ENCODE measurements at places on chromosomes 7 and 10.

DNA sequence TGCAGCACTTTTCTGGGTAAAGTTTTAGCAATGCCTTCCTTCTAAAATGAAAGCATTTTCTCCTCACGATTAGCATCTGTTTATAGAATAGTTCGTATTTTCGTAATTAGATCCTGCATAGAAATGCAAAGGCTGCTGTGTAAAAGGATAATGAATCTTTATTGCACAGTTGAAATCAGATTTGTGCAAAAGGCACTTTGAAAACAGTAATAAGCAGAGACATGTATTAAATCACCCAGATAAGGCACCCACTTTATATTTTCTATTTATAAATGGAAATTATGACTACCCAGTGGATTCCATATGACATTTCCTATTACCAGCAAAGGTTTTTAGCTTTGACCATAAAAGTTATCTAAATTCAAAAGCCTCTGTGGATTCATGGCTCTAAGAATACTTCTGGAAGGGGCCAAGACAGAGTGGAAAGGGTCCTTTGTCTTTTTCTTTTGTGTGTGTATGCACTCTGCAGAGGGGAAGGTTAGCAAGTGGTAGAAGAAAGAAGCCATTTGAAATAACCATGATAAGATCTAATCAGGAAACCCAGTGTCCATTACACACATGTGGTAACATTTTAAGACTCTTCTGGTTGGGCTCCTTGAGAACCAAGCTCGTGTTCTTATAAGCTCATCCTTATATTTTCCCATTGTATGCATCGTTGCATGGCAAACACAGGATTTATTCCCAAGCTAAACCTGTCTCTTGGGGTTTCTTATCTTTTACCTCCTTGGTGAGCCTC is 612.1 kb downstream of the AUTS2 start:
- DNase-seq, result no peak

- no peak for DNase-seq
Measured at GRCh38 chr7:32051128-32051527, 19.1 kb downstream of the PDE1C start.

GRCh38 chr7:135753616-135754413 is 5.2 kb upstream of the FAM180A start:
- DNase-seq, result no peak

GRCh38 chr10:80701706-80702105 is 164.0 kb downstream of the SH2D4B start:
- no peak for DNase-seq

GRCh38 chr10:73910764-73911552 is at the start of gene PLAU:
PLAU (plus strand) TSS chr10:73911132; CDS start chr10:73911556, 424 bp downstream.
- no peak for DNase-seq

DNA sequence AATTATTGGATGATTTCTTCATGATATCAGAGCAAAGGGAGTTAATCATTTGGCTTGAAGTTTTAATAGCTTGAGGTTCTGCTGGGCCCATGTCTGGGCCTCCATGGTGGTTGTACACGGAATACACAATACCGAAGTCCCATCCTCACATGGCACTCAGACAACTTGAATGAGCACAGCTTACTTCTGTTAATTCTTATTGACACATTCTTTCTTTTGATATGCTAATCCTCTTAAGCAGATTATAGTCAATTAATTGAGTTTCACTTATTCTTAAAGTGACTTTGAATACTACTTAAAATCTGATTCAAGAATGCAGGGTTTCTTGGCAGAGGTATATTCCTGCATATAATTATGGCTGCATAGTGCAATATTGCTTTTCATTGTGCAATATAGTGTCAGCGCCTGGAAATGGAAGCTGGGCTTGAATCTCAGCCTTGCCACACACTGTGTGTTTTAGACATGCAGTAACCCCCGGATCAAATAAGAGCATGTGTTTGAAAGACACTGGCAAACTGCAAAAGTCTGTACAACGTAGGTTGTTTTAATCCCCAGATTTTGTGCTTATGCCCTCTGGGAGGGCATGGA is 543.5 kb upstream of the ADARB2 start:
- DNase-seq, result no peak

DNA sequence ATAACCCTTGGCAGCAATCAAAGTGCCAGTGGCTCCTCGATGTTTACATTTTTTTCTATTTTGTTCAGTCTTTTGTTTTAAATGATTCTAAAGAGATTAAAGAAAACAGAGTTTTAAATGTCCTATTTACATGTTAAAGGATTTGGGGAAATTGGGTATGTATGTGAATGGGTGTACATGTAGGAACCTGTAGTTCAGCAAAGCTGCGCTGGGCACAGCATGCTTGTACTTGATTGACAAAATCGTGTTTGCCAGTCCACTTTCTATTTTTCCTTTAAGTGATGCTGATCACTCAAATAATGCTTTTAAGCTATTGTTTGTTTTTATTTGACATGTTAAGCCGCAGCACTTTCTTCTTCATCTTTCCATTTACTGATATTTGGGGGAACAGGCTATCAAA is 40.9 kb downstream of the FHIP2A start:
- DNase-seq, result no peak

- DNase-seq, result no peak
Measured at GRCh38 chr10:102634686-102635085, 9.6 kb upstream of the TRIM8 start.

- no peak for DNase-seq
Measured at GRCh38 chr10:49136525-49136924, 2.7 kb upstream of the FAM170B start.

DNA sequence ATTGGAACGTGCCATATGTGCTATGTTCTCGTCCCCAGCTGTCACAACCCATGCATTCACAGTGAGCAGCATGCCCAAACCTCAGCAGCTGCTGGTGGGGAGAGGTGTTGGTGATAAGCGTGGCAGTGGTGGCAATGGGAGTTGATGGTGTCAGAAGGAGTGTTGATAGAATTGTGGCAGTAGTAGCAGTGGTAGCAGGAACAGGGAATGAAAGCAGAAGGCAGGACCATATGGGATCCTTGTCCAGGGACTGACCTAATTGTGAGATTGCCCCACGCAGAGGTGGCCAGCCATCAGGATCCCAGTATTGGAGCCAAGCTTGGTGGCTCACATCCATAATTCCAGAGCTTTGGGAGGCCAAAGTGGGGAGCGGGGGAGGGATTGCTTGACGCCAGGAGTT is 276.3 kb downstream of the GALNT17 start:
- DNase-seq, result no peak

GRCh38 chr10:55091691-55092328 is 290.8 kb upstream of the PCDH15 start:
- no peak for DNase-seq

DNA sequence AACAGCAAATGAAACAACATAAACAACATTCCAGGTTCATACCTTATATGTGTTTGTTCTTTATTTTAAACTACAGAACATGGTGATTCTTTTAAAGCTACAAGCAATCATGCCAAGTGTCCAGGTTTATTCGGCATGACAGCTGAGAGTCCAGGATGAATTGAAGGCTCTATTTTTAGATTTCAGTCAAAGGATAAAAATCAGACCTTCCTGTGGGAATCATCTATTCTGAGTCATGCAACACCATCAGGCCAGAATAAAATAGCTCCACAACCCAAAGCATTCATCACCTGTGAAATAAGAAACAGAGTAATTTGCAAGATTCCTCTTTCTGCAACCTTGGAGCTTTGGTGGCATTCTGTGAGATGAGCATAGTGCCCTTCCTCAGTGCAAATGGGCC is 292.4 kb upstream of the MYO3A start:
- DNase-seq, result no peak

Data from fibroblast of skin of right quadriceps (primary cell).